Kidney capillary endothelial cell (primary cell): ENCODE measurements at places on chromosomes 6 and 20.

- no peak for DNase-seq
Measured at GRCh38 chr20:10242166-10242565, 23.5 kb downstream of the SNAP25 start.

DNA sequence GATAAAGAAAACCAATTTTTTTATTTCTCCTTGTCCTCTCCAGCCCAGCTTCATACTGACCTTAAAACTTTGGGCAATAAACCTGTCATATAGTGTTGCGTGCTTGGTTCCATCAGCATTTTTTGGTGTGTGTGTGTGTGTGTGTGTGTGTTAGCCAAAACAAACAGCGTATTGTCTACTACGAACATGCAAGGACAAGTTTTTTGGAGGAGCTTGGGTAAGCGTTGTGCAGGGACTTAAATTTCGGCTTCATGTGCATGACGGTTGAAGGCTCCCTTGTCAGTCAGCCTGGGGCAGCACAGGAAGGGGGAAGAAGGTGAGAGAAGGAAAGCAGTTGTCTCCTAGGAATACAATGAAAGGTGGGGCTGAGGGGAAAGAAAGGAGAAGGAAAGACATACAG is 62.0 kb upstream of the PAX1 start:
- DNase-seq = no peak

- no peak for DNase-seq
Measured at GRCh38 chr20:1757072-1757471, 99.5 kb upstream of the SIRPG start.

- peak; percentile 72 for DNase-seq
Measured at GRCh38 chr6:111604259-111605099, 1.2 kb downstream of the TRAF3IP2 start.

GRCh38 chr6:52186480-52186879 is 305 bp downstream of the IL17A start:
- DNase-seq = no peak

- DNase-seq = no peak
Measured at GRCh38 chr20:17320456-17320855, 93.6 kb downstream of the PCSK2 start.

GRCh38 chr6:119476024-119476423 is 126.5 kb upstream of the MAN1A1 start:
- DNase-seq = no peak

- no peak for DNase-seq
Measured at GRCh38 chr20:23546435-23547144, 21.7 kb downstream of the CST9L start.

DNA sequence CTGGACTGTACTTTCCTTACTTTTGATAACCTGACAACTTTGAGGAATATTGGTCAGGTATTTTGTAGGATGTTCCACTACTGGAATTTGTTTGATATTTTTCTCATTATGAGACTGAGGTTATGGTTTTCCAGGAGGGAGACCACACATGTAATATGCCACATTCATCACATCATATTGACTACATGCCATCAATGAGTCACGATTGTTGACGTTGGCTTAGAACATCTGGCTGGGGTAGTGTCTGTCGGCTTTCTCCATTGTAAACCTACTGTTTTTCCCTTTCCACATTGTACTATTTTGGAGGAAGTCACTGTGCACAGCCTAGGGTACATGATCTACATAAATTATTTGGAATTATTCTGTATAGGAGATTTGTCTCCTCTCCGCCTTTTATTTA is 1.4 kb upstream of the STX11 start:
- no peak for DNase-seq

GRCh38 chr6:53894091-53894490 is 99.3 kb downstream of the LRRC1 start:
- no peak for DNase-seq

DNA sequence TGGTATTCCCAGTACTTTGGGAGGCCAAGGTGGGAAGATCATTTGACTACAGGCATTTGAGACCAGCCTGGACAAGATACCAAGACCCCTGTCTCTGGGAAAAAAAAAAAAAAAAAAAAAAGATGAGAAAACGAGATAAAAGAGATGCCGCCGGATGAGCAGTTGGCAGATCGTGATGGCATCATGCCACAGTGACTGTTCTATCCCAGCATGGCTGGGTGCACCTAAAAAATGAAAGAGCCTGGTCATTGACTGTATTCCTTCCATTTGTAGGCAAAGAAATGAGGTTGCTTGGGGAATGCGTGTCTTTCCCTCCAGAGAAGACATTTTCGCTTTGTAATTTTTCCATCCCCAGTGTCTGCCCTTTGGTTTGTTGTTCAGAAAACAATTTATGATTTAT is 12.9 kb downstream of the AKAP12 start:
- DNase-seq = no peak

GRCh38 chr6:72238900-72239299 is 352.6 kb downstream of the RIMS1 start:
- no peak for DNase-seq

- DNase-seq = no peak
Measured at GRCh38 chr20:14199111-14199510, 138.3 kb downstream of the FLRT3 start.

- DNase-seq = no peak
Measured at GRCh38 chr20:11496380-11496779, 421.3 kb upstream of the BTBD3 start.

GRCh38 chr6:30885481-30885998 is 1.2 kb downstream of the DDR1 start:
- no peak for DNase-seq

DNA sequence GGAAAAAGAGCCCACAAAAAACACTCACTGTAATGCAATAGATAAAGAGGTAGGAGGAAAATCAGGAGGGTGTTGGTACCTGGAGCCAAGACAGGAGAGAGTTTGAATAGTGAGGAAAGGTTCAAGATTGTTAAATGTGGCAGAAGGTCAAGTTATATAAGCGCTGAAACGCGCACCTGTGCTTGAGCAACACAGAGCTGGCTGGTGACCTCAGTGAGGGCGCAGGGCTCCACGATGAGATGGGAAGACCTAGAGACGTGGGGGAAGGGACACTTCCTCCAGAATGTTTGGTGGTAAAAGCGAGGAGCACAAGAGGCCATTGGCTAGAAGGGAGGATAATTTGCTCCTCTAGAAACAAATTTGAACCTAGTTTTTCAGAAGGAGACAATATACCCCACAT is 4.2 kb upstream of the PPP1R14C start:
- DNase-seq = no peak

DNA sequence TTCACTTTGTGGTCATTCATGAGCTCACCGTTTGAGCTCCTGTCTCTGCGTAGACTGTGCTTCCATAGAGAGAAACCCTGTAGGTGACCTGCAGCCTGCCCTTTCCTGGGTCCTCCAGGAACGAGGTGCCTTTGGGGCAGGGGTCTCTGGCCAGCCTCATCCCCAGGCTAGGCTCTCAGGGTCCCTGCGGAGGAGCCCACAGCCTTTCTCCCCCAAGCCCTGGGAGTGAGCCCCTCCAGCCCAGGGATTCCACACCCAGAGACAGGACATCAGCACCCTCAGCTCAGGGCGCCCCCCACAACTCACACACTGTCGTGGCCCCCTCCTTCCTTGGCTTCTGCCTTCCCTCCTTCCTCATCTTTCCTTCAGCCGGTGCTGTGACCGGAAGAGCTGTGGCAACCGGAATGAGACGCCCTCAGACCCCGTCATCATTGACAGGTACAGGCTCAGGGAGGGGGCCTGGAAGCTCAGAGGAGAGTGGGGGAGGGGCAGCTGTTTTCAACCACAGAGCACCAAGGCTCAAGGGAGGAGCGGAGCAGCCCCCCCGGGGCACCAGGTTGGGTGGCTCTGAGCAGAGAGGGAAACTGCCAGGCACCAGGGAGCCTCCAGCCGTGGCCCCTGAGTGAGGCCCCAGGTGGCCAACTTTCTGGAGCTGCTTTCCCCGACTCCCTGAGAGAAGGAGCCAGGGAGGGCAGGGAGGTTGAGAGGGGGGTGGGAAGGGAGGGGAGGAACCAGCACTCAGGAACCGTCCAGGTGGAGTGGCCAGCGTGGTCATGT is 16.8 kb downstream of the EBF4 start:
- no peak for DNase-seq

DNA sequence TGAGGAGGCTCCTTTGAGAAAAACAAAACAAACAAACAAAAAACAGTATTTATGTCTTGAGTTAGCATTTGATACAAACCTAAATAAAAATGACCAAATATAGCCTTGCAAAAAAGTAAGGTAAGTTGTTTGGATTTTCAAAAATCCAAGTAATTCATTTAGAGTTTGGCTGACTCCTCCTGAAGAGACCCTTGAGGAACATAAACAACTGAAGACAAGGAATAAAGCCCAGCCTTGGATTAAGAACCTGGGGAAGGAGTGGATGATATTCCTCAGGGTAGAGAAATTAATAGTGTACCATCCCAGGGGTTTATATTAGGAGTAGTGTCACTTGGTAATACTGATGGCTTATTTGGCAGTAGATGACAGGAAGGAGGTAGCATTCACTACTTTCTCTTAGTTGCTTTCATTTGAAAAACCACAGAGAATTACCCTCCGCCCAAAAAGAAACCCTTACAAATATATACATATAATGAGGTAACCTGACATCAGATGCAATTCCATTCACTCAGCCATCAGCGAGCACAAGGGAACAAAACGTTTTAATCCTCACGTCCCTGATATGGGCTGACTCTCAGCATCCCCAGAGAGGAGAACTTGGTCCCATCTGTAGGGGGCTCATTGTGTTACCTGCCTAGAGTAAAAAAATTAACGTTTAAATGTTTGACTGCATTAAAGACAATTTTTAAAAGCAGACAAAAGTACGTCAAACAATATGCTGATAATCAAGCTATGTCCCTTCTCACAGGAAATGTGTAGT is 57.0 kb downstream of the SOBP start:
- no peak for DNase-seq

DNA sequence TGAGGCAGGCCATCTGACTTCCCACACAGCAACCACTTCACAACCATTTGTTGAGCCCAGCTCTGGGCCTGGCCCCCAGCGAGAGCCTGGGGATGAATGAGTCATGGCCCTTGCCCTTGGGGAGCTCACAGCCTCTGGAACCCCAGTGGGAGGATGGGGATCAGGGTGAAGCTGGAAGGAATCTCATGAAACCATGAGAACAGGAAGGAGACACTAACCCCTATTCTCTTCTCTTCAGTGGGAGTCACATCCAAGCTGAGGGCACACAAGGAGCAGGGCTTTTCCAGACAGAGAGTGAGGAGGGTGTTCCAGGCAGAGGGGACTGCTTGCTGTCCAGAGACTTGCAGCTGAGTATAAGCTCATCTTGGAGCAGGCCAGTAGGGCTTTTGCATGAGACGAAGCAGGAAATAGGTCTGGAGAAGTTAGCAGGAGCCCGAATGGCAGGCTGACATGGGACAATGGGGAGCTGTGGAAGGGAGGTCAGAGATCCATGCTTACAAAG is 7.5 kb downstream of the FOXS1 start:
- DNase-seq = peak; percentile 67

DNA sequence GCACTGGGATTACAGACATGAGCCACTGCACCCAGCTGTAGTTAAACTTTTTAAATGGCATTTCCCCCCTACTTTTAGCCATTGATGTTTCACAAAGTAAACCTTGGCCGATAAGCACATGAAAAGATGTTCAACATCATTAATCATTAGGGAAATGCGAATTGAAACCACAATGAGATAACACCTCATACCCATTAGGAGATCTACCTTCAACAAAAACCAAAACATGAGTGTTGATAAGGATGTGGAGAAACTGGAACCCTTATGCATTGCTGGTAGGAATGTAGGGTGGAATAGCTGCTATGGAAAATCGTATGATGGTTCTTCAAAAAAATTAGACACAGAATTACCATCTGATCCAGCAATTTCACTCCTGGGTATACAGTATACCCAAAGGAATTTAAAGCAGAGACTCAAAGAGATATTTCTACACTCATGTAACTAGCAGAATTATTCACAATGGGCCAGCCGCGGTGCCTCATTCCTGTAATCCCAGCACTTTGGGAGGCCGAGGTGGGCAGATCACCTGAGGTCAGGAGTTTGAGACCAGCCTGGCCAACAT is 286.5 kb upstream of the JARID2 start:
- DNase-seq = no peak

DNA sequence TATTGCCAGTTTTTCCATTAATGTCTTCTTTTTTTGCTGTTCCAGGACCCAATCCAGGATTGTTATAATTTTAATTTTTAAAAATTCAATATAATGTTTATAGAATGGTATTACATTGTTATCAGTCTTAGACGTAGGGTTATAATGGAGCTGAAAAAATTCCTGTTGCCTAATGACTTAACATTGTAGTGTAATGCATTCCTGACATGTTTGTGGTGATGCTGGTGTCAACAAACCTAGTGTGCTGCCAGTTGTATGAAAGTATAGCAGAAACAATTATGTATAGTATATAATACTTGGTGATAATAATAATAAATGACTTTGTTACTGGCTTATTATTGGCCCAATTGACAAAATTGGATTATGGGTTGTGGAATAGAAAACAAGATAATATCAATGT is 30.4 kb downstream of the KIZ start:
- no peak for DNase-seq

- no peak for DNase-seq
Measured at GRCh38 chr20:16258766-16259165, 314.5 kb downstream of the KIF16B start.

- no peak for DNase-seq
Measured at GRCh38 chr20:15332711-15333160, 995.3 kb upstream of the FLRT3 start.

DNA sequence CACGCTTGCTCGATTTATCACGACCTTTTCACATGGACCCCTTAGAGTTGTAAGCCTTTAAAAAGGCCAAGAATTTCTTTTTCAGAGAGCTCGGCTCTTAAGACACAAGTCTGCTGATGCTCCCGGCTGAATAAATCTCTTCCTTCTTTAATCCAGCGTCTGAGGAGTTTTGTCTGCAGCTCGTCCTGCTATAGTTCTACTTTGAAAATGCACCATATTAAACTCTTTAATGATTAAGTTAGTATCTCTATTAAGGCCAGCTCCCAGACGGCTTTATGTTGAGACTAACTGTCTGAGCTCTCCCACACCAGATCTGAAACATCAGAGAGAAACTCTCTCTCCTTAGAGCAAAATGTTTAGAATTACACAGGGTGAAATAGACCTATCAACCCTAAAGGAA is 18.0 kb upstream of the GSTA3 start:
- DNase-seq = no peak

GRCh38 chr6:156687789-156688619 is 89.2 kb upstream of the ARID1B start:
- DNase-seq = peak; percentile 61

GRCh38 chr6:106173124-106173879 is 87.2 kb downstream of the PRDM1 start:
- no peak for DNase-seq

DNA sequence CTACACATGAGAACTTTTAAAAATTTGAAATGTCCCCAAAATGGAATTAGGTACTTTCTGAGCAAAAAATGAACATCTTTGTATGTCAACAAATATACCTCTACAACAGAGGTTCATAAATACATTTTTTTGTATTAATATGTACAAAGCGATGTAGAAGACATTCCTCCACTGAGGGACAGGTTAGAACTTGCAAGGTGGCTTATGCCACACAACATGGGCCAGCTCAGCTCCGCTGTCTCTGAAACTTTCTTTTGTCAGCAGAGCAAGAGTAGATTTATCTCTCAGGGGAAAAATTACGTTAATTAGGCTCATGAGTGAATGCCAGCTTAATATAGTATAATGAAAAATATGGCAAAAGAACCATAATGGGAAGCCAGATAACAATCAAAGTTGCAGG is 10.6 kb upstream of the TMEM242 start:
- no peak for DNase-seq
